AG08396 (cell line): ENCODE measurements at places on chromosomes 1 and 21.

DNA sequence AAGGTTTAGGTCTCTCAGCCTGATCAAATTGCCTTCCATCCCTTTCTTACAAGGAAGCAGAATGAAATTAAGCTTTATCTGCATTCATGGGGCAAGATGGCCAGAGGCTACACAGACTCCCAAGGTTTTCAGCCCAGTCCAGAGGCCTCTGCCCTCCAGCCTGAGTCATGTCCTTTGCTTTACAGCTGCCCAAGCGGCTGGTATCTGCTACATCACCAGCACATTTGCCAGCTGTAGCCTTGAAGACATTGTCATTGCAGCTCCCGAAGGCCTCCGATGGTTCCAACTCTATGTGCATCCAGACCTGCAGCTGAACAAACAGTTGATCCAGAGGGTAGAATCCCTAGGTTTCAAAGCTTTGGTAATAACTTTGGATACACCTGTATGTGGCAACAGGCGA is 16.0 kb downstream of the HAO2 start:
- DNase-seq: no peak

GRCh38 chr1:202034683-202035462 is 24.5 kb downstream of the ELF3 start:
- DNase-seq: peak; percentile 57

DNA sequence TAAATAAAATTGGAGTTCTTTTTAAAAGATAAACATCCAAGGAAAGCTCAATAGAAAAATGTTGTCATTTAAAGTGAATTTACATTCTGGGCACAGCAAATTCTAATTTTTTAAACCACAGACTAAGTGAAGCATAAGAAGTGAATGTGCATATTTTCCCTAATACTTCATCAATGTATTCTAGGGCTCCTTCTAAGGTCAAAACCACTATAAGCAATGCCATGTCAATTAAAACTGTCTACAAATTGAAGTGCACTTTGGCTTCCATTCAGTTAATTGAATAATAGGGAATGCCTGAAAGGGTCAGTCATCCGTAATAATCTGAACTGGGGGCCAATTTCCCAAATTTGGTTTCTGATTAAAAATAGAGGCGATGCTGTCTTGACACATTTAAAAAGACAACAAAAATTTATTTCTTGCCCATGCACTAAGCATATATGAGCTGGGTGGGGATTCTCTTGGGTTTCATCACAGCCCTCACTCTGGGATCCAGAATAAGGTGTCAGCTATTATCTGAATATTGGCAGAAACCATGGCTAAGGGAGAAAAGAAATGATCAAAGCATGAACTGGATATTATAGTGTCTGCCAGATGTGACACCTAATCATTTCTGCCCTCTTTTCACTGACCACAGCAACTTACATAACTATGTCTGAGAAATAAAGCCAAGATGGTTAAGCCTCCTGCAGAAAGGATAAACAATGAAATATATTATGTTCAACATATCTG is 660.6 kb upstream of the B3GALT2 start:
- no peak for DNase-seq

- DNase-seq: no peak
Observed at GRCh38 chr1:20271498-20272400, 18.9 kb upstream of the VWA5B1 start.

GRCh38 chr21:43686811-43687565 is 27.6 kb downstream of the RRP1B start:
- no peak for DNase-seq

- DNase-seq: no peak
Observed at GRCh38 chr1:153404086-153404635, 12.2 kb upstream of the S100A7A start.

- no peak for DNase-seq
Observed at GRCh38 chr1:201069636-201070035, 42.6 kb downstream of the CACNA1S start.

DNA sequence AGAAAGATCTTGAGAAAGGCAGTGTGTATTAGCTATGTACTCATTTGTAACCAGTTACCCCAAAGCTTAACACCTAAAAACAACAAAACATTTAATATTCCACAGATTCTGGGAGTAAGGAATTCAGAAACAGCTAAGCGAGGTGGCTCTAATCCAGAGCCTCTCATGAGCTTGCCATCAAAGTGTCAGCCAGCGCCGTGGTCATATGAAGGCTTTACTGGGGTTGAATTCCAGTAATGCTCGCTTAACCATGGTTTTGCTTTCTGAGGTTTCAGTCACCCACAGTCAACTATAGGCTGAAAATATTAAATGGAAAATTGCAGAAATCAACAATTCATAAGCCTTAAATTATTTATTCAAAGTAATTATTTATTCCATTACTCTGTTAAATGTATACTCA is 101.8 kb downstream of the CLIC6 start:
- no peak for DNase-seq

GRCh38 chr1:228284521-228284920 is 76.7 kb downstream of the OBSCN start:
- DNase-seq: no peak

GRCh38 chr1:244197851-244198375 is 146.8 kb downstream of the ZBTB18 start:
- DNase-seq: no peak
